ENCODE measurements at places on chromosomes 5 and 9. TPM values are rescaled to one million over a fixed set of nuclear protein-coding genes. Genes with fewer than 3 reads are reported as not detected.

GRCh38 chr5:54173251-54173650 lies 137.1 kb downstream of the ARL15 start:
- DNase-seq: no peak

DNA sequence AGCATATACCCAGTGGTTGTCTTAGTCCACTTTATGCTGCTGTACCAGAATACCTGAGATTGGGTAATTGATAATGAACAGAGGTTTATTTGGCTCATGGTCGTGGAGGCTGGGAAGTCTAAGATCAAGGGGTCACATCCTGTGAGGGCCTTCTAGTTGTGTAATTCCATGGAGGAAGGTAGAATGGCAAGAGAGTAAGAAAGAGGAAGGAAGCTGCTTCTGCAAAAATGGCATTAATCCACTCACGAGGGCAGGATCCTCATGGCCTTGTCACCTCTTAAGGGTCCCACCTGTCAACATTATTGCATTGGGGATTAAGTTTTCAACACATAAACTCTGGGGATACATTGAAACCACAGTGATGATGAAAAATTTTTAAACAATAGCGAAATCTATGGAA lies 17.0 kb downstream of the BTNL8 start:
- no peak for DNase-seq

C5orf24 gene
- 41.2 TPM for total RNA-seq

ADAMTS16 gene
- total RNA-seq: not detected
